GM13977 (cell line): ENCODE measurements at places on chromosomes 16 and 17.

- no peak for DNase-seq
Measured at GRCh38 chr16:50900391-50900942, 158.6 kb downstream of the CYLD start.

- no peak for DNase-seq
Measured at GRCh38 chr16:54890381-54890780, 40.3 kb upstream of the IRX5 start.

GRCh38 chr17:4504188-4504587 is 5.5 kb downstream of the SPNS2 start:
- no peak for DNase-seq

DNA sequence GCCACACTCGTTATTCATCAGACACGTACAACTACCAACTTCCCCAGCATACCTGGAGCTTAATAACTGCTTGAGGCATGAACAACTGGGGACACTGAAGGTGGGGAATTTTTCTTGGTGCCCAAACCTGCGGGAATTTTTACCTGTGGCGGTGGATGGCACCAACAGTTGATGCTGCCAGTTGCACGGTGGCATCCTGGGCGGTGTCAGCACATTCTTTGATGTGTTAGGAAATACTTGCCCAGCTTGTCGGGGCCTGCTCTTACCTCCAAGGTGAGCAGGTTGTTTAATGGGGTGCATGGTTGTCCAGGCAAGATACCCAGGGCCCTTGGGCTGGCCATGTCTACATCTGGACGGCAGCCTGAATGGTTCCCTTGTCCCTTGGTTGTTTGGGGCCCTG is 79.6 kb downstream of the CRISPLD2 start:
- DNase-seq, result no peak

DNA sequence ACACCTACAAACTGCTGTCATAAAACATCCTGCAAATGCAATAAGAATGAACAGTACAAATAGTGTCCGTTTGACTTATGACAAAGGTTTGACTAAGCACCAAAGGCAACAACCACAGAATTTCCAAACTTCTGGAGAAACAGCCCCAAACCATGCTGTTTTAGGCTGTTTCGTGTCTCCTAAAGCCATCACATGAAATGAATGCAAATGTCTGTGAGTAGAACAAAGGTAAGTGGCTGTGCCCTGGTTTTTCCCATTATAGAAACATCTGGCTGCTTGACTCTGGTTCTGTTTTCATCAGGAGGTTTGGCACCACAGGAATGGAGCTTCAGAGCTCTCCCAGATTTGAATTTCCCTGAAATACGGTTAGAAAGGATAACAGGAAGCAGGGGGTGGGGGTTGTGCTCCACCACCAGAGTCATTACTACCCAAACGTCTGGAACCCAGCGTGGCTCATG is 4.6 kb upstream of the EMP2 start:
- no peak for DNase-seq

DNA sequence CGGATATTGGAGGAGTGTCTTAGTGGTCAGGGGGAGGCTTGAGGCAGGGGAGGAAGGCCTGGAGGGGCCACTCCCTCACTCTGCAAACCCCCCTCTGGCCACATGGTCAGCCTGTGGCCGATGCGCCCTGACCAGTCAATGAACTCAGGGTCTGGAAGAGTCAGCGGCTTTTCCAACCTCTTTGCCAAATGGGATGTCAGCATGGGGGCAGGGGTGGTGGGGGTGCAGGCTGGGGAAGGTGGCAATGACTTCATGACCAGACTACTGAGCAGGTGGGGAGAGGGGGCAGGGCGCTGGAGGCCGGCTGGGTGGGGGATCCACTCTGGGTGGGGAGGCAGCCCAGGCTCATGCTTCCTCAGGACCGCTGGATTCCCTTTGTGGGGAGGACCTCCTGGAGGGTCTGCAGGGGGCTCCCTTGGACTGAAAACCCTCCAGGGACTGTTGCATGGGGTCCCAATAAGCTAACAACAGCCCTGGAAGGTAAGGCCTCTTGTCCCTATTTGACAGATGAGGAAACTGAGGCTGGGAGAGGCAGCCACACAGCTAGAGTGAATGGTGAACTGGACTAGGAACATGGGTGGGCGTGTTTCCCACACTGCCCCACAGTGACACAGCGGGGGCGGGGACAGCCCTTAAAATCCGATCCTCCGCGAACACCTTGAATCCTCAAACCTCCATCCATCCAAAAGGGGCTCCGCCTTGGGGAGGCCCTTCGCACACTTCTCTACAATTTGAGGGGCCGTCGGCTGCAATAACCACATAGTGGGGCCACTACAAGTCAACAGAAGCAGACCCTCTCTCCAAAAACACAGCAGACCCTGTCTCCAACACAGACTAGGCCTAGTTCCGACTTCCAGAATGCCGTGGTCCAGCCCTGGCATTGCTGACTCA is 81.0 kb upstream of the TOB1 start:
- peak; percentile 12 for DNase-seq
